IMR-90 (cell line): ENCODE measurements at places on chromosomes 2 and 18. TPM values are rescaled to one million over a fixed set of nuclear protein-coding genes. Genes with fewer than 3 reads are reported as not detected.

MAP2 gene
- total RNA-seq = 0.28 and 0.36 TPM in 2 replicates

RTP5 gene
- not detected in 2 replicates for total RNA-seq

DNA sequence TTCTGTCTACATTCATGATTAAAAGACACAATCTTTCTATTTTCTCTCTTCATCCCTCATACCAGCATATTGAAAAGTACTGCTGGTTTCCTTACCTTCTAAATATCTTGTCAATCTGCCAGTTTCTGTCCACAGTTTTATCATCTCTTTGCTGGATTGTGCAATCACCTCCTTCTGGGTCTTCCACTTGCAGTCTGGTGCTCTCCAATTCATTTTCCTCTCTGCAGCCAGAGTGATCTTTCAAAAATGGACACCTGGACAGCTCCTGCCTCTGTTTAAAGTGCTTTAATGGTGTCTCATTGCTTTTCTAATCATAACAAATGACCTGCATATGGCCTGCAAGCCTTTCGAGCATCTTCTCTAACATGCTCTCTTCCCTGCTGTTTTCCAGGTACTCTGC, 94.0 kb downstream of the C1QL2 start:
- no peak for DNase-seq

RNF125 gene
- under 0.01 TPM in 2 replicates for total RNA-seq

GRCh38 chr2:170218456-170218855, 40.5 kb downstream of the MYO3B start:
- no peak for DNase-seq

ACVR1 gene
- 21.1 and 24.2 TPM in 2 replicates for total RNA-seq

DNA sequence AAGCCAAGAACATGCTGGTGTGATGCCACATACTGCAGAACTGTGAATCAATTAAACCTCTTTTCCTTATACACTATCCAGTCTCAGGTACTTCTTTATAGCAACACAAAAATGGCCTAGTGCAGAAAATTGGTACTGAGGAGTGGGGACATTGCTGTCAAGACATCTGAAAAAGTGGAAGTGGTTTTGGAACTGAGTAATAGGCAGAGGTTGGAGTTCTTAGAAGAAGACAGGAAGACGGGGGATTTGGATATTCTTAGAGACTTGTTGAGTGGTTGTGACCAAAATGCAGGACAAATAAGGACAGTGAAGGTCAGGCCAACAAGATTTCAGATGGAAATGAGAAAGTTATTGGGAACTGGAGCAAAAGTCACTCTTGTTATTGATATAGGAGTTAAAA, 31.3 kb upstream of the CDH2 start:
- DNase-seq = no peak

- no peak for DNase-seq
These were observed 409.8 kb upstream of the CELF4 start for GRCh38 chr18:37975446-37975845.

DNAJC27 gene
- total RNA-seq = 2.0 and 2.8 TPM in 2 replicates

DNA sequence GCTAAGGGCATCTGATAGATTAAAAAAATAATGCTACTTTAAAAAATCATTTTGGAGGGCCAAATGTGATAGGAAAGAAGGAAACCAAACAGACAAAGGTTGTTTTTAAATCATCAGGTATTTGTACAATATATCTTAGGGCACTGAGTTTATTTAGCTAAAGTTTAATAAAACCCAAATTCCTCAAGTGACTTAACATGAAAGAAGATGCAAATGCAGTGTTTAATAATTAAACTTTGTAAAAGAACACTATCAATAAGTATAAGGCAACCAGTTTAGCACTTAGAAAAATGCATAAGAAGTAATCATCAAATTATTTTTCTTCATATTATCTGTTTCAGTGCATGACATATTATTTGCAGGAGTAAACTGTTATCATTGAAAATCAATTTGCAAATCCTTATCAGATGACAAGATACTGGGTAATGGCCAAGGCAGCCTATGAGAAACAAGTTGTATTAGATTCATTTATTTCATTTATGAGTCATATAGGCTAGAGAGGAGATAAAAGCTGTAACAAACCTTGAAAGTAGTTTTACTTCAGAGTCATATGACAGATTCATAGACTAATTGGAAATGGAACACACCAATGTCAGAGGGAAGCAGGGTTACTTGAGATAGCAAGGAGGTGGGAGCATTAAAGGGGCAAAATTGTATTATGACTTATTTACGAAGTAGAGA, 165.5 kb downstream of the GCA start:
- DNase-seq = no peak

TNP1 gene
- not detected in 2 replicates for total RNA-seq

- DNase-seq = no peak
These were observed 126.7 kb upstream of the COPS8 start for GRCh38 chr2:236959036-236959435.

FAP gene
- total RNA-seq = 71.0 and 93.9 TPM in 2 replicates
